ENCODE measurements at places on chromosomes 3 and 15.
A peak's percentile ranks its signal among the peaks of the same experiment; 100 is the strongest.

DNA sequence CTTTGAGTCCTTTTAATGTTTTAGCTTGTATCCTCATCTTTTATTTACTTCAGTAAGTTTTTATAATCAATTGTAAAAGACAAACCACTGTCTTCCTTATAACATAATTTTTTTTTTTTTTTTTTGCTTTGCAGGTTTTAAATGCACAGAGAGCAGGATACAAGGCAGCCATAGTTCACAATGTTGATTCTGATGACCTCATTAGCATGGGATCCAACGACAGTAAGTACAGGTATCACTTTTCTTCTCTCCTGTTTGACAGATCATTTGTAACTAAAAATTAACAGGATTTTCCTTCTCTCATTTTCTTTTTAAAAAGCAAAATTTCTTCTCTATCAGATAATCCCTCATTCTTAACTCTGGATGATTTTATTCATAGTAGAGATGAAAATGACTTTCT, 75.4 kb downstream of the PFN2 start:
- DNase-seq, result no peak

GRCh38 chr3:112302150-112302830, 8.3 kb upstream of the SLC9C1 start:
- DNase-seq, result no peak

- DNase-seq, result no peak
Observed at GRCh38 chr3:167575000-167575600, 78.6 kb downstream of the WDR49 start.

DNA sequence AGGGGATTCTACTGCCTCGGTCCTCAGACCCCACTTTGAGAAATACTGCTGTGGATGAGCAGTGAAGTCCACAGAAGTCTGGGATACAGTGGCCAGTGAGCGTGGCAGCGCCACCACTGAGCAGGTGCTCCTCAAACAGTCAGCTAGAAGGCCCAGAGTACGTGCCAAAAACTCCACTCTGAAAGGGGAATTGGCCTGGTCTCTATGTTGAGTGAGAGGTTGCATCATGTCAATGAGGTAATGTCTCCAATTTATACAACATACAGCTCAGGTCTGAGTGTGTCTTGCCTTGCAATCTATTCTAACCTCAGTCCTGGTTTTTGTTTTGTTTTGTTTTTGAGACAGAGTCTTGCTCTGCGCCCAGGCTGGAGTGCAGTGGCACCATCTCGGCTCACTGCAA, 53.3 kb upstream of the ETV5 start:
- no peak for DNase-seq

DNA sequence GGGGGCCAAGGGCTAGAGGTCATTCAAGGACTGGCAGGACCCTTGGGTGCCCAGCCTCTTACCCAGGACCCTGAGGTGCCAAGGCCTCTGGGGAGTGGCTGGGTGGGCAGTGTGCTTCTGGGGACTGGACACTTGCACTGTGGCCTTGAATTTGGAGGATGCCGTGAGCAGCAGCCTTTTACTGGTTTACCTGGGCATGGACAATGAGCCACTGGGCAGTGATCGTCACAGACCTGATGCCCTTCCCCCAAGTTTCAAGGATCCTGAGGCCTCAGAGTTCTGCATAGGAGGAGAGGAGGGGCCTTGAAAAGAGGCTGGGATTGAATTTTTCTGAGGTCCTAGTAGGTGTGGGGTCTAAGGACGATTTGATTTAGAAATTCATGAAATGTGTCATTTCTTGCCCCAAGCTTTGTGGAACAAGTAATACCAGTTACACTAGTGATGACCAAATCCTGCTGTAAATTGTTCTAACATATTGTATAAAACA, 146.1 kb upstream of the TPM1 start:
- no peak for DNase-seq

GRCh38 chr3:30682434-30683155, 76.2 kb downstream of the TGFBR2 start:
- no peak for DNase-seq

GRCh38 chr3:67033079-67033478, 35.0 kb downstream of the KBTBD8 start:
- no peak for DNase-seq

GRCh38 chr3:39707314-39707909, 102.0 kb upstream of the MYRIP start:
- no peak for DNase-seq

DNA sequence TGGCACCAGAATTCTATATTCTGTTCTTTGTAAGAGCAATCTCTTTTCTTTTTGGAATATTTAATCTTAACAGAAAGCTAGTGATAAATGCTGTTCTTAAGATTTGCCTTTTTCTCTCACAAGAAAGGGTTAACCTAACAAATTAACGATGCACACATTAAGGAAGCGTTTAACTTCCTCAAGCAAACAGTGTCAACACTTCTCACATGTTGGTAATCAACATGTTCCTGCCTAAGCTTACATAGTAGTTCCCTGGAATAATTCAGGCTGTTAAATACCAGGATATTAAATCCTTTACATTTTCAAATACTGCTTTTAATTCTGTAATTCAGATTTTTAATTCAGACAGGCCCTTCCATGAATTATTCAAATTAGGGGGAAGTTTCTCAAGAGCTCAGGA, 67.4 kb upstream of the RPL35A start:
- no peak for DNase-seq

DNA sequence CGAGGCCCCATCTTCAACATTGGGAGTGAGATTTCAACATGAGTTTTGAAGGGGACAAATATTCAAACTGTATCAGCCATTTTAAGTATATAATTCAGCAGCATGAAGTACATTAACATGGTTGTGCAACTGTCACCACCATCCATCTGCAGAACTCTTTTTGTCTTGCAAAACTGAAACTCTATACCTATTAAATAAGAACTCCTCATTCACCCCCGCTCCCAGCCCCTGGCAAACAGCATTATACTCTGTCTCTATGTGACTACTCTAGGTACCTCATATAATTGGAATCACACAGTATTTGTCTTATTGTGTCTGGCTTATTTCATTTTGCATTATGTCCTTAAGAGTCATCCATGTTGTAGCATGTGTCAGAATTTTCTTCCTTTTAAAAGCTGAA, 110.1 kb downstream of the MAP2K5 start:
- DNase-seq, result no peak

DNA sequence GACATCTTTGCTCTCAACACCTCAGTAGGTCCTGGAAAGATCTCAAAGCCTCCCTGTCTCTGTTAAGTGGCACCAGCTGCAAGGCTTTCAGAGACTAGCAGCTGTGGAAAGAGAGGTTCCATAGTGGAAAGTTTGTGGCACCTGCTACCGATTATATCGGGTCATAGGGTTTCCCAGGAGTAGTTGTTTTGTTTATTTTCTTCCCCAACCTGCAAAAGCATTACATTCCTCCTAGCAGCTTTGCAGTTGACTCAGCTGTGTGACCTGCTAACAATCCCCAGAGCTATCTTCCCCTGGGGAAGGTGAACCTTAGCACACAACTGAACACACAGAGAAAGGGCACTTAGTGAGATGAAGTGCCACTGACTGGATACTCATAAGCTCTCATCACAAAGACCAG, 598.9 kb upstream of the GRM7 start:
- DNase-seq, result peak; percentile 31

- DNase-seq, result no peak
Observed at GRCh38 chr3:126125341-126125740, 41.4 kb upstream of the SLC41A3 start.

DNA sequence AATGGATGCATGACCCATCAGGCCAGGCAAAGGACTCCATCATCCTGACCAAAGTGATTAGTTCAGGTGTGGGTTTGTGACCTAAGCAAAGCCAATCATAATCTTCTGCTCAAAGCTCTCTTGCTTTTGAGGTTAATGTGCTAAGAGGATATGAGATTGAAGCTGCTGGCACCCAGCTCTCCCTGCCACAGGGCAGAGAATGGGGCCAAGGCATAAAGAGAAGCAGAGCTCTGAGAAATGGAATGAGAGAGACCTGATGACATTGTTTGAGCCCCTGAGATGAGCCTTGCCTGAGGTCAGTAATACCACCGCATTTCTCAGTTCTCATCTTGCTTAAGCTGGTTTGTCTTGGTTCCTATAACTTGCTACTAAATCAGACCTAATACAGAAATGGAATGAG, 6.4 kb upstream of the PARP6 start:
- DNase-seq, result no peak

- DNase-seq, result no peak
Observed at GRCh38 chr3:127753898-127754410, 68.4 kb downstream of the MGLL start.

GRCh38 chr3:186003610-186004009, 65.8 kb upstream of the TRA2B start:
- DNase-seq, result no peak

GRCh38 chr3:9810846-9811245, 784 bp downstream of the TTLL3 start:
- no peak for DNase-seq

DNA sequence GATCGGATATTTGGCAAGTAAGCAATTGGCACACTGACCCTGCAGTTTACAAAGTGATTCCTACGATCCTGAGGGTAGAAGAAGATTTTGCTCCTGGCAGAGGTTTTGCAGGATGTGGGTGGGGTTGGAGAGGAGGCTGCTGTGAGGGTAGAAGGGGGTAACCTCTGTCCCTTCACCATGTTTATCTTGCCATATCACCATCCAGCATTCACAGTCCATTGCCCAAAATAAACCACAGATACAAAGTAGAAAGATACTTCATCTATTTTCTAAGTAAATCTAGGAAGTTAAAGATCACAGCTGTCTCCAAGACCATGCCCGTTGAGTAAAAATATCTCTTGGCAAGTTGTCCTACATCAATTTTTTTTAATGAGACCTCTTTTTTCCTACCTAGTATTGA, 51.6 kb downstream of the LIPC start:
- no peak for DNase-seq

DNA sequence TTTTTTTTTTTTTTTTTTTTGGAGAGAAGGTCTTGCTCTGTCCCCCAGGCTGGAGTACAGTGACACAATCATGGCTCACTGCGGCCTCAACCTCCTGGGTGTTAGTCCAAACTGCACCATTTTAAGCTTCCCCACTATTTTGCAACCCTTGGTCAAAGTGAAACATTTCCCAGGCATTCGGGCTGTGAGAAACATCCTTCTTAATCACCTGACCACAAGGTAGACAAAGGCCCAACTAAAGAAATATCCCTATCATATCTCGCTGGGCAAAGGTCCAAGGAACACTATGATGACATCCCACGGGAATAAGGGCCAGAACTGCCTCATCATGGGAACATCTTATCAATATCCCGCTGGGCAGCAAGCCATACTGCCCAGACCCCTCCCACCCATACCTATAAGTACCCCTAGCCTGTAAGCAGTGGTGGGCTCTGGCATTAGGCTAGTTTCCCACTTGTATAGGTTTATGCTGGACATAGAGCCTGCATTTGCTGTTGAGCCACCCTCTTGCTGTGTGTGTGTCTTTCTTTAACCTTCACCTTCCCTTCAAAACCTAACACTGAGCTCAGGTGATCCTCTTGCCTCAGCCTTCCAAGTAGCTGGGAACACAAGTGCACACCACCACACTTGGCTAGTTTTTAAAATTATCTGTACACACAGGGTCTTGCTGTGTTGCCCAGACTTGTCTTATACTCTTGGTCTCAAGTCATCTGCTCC, 95.2 kb downstream of the SEMA5B start:
- no peak for DNase-seq

- no peak for DNase-seq
Observed at GRCh38 chr3:19171794-19172193, 23.5 kb downstream of the KCNH8 start.

GRCh38 chr3:101858464-101859030, 9.2 kb downstream of the NFKBIZ start:
- DNase-seq, result no peak

GRCh38 chr3:106794442-106794841, 582.8 kb upstream of the CCDC54 start:
- DNase-seq, result no peak

- DNase-seq, result no peak
Observed at GRCh38 chr3:73259856-73260255, 198.4 kb downstream of the EBLN2 start.

- no peak for DNase-seq
Observed at GRCh38 chr3:16307832-16308531, 43.0 kb downstream of the OXNAD1 start.

GRCh38 chr3:18424729-18425640, at the start of gene SATB1:
SATB1 (minus strand) TSS chr3:18425339; CDS start chr3:18420967, 4,372 bp downstream.
- DNase-seq, result peak; percentile 76

All from COR-L47 (cell line).